Gastroesophageal sphincter (tissue), 4 donors: ENCODE measurements at places on chromosomes 2 and 18. TPM values are rescaled to one million over a fixed set of nuclear protein-coding genes. Genes with fewer than 3 reads are reported as not detected.

The PHLPP1 gene
- total RNA-seq = 19.1 TPM

The ACYP2 gene
- total RNA-seq = 40.5 TPM

The ELMOD3 gene
- 17.5 TPM for total RNA-seq

The STK39 gene
- total RNA-seq = 58.0 TPM

The MTCL1 gene
- total RNA-seq = 42.5 TPM

The DNER gene
- 13.3 TPM for total RNA-seq

The CD207 gene
- total RNA-seq = not detected

The GYPC gene
- 99.5 TPM for total RNA-seq

The SH2D6 gene
- total RNA-seq = not detected

The UGT1A7 gene
- total RNA-seq = not detected

The FOXD4L1 gene
- total RNA-seq = not detected

The LCT gene
- not detected for total RNA-seq

The KLHL29 gene
- total RNA-seq = 31.5 TPM

The DSG1 gene
- total RNA-seq = 0.20 TPM

The THSD7B gene
- total RNA-seq = 0.46 TPM

The ATAD2B gene
- total RNA-seq = 36.1 TPM

The ZNF142 gene
- total RNA-seq = 17.6 TPM

The DNAH6 gene
- total RNA-seq = 0.07 TPM

The SP100 gene
- total RNA-seq = 87.0 TPM

The ST6GAL2 gene
- 24.8 TPM for total RNA-seq

The AMER3 gene
- total RNA-seq = not detected

The DLX1 gene
- total RNA-seq = not detected

The AQP12B gene
- not detected for total RNA-seq

The TUBA3D gene
- not detected for total RNA-seq

The PARD6G gene
- total RNA-seq = 8.5 TPM

The ICOS gene
- 0.32 TPM for total RNA-seq

The LAPTM4A gene
- 155 TPM for total RNA-seq

The TGFA gene
- total RNA-seq = 1.7 TPM

The DOK6 gene
- 0.62 TPM for total RNA-seq

The KIF1A gene
- total RNA-seq = 2.3 TPM

The NAT8 gene
- not detected for total RNA-seq

The TFPI gene
- total RNA-seq = 74.3 TPM

The ABCG8 gene
- total RNA-seq = not detected

The ANO7 gene
- 0.16 TPM for total RNA-seq

The RTP5 gene
- not detected for total RNA-seq

The TUBA3E gene
- total RNA-seq = not detected

The LIMS2 gene
- 101 TPM for total RNA-seq

The TMEM17 gene
- total RNA-seq = 1.3 TPM

The INHA gene
- not detected for total RNA-seq

The TANK gene
- total RNA-seq = 48.3 TPM

The SLC38A11 gene
- 3.5 TPM for total RNA-seq

The NEU4 gene
- total RNA-seq = 2.0 TPM

The ITGB6 gene
- not detected for total RNA-seq

The NPHP1 gene
- total RNA-seq = 8.2 TPM

The LBX2 gene
- 0.58 TPM for total RNA-seq

The PLGLB1 gene
- not detected for total RNA-seq

The HOXD3 gene
- total RNA-seq = 2.0 TPM

The POTEI gene
- total RNA-seq = not detected

The DNAH7 gene
- total RNA-seq = 1.3 TPM

The LOXHD1 gene
- 0.27 TPM for total RNA-seq

The GNAL gene
- total RNA-seq = 15.5 TPM

The C18orf63 gene
- not detected for total RNA-seq

The MC2R gene
- total RNA-seq = not detected

The TFCP2L1 gene
- total RNA-seq = 0.40 TPM

The LRATD1 gene
- total RNA-seq = 12.7 TPM

The SPC25 gene
- not detected for total RNA-seq
